ENCODE measurements at places on chromosomes 2 and 18.
A peak's percentile ranks its signal among the peaks of the same experiment; 100 is the strongest.

- DNase-seq: no peak
Measured at GRCh38 chr2:172361360-172361759, 66.0 kb upstream of the ITGA6 start.

DNA sequence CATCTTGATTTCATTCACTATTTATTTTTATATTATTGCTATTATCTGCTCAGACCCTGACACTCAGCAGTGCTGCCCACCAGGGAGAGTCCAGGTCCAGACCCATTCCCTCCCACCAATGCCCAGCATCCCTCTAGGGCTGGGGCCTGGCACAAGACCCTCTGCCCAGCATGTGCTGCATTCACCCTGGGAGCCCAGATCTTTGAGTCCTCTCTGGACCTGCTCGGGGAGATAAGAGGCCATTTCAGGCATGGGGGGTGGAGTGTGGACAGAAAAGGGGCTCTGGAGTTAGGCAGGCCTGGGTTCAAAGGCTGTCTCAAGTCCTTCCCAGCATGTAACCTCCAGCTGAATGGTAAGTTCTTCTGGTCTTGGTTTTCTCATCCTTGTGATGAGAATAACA, 209.6 kb downstream of the CYP26B1 start:
- DNase-seq: no peak

GRCh38 chr2:38634684-38635083, 31.2 kb upstream of the GALM start:
- no peak for DNase-seq

GRCh38 chr2:185044323-185044874, 446.1 kb downstream of the ZNF804A start:
- no peak for DNase-seq

GRCh38 chr2:148106331-148106730, 85.4 kb downstream of the MBD5 start:
- DNase-seq: no peak

- peak; percentile 27 for DNase-seq
Measured at GRCh38 chr18:72867746-72868584, at the start of gene NETO1. TSS of gene NETO1 (minus strand) at chr18:72867987. CDS start at chr18:72867291, 696 bp downstream.

DNA sequence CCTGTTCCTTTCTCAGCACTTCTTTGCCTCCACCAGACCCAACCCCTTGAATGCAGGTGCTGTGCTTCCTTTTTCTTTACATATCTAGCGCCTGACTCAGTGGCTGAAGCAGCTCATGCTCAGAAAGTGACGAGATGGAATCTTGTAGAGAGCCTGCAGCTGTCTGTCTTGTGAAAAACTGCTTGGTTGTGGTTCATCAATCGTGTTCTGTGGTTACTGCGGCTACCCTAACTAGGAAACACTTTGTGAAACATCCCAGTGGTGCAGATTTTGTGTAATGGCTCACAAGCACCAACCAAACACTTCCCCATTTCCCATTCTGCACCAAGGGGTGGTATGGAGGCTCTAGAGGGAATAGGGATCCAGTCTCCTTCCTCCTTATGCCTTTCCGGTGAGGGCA, 307.2 kb upstream of the MMADHC start:
- DNase-seq: no peak

DNA sequence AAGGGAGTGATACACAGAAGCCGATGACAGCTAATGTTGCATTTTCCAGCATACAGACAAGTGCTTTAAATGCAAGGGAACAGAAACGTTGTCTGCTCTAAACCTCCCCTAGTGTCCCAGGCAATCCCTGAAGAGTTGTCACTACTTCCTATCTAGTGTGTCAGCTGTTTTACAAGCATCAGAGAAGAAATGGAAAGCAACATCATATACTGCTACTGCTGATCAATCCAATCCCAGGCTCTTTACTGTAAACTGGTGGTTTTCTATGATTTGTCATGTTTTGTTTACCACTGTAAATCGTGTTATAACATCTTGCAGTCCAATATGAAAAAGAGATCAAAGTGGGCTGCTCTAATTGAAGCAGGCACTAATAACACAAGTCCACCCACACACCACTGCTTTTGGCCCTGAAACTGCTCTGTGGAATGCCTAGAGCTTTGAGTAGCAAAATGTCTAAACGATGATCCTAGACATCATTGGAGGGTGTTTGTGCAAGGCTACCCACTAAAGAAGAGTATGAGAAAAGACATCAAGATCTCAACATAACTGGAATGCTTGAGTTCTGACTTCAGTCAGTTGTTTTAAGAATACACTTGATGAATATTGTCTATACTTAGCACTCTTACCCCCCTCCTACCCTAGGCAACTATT, 18.1 kb upstream of the ROCK1 start:
- DNase-seq: no peak

GRCh38 chr18:39660141-39660540, 2094.5 kb upstream of the CELF4 start:
- DNase-seq: no peak

- no peak for DNase-seq
Measured at GRCh38 chr2:212595036-212595654, 56.5 kb upstream of the ERBB4 start.

DNA sequence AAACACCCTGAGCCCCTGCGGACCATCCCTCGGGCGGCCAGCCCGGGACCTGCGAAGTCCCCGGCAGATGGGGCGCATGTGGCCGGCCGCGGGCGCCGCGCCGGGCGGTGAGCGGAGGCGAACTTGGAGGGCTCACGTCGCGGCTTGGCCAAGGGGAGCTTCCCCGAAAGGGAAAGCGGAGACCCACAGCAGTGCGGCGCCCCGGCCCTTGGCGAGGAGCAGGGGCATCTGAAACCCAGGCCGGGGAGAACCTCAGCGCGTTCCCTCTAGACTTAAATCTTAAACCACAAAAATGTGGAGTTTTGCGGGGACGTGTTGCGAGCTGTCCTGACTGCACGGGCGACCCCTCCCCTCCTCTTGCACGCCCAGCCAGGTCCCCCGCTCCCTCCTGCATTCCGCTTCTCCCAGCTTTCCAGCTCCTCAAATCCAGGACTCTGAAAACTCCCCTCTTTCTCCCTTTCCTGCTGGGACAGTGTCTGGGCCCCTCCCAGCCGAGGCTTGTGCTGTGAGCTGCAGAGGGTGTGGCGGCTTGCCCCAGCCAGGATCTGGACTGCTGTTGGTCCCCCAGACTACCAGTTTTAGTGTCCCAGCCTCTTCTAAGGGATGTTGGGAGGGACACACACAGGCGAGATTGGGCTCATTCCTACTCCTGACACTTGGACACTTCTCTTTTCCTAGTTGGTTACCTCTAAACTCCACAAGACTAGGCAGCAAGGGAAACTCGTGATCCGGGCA, 1.3 kb downstream of the FMNL2 start:
- no peak for DNase-seq

- DNase-seq: no peak
Measured at GRCh38 chr18:60888071-60888624, 445.1 kb upstream of the CDH20 start.

Measured in NCI-H1930 (cell line).